ENCODE measurements at places on chromosomes 1 and 21. TPM values are rescaled to one million over a fixed set of nuclear protein-coding genes. Genes with fewer than 3 reads are reported as not detected.

DNA sequence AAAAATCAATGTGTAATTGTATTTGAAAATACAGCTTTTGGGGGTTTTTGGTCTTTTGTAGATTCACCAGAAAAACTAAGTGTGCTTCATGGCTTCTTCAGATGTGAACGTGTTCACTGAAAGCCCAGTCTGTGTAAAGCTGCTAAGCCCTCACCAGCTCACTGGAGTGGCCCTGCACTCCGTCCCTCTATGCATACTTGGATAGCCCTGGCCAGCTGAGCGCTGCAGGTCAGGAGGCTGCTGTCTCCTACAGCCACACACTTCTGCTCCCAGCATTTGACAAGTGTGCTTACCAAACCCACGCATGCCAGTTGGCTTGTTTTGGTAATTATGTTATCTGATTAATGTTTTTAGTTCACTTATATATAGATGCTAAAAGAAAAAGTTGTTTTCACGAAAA lies 163.5 kb downstream of the TLR5 start:
- H3K36me3 ChIP-seq, result no peaks in the 10 kb centered on the region
- no peaks in the 10 kb centered on the region for H3K27me3 ChIP-seq
- DNase-seq, result no peak
- H3K4me3 ChIP-seq, result no peak overlapping the region

DNA sequence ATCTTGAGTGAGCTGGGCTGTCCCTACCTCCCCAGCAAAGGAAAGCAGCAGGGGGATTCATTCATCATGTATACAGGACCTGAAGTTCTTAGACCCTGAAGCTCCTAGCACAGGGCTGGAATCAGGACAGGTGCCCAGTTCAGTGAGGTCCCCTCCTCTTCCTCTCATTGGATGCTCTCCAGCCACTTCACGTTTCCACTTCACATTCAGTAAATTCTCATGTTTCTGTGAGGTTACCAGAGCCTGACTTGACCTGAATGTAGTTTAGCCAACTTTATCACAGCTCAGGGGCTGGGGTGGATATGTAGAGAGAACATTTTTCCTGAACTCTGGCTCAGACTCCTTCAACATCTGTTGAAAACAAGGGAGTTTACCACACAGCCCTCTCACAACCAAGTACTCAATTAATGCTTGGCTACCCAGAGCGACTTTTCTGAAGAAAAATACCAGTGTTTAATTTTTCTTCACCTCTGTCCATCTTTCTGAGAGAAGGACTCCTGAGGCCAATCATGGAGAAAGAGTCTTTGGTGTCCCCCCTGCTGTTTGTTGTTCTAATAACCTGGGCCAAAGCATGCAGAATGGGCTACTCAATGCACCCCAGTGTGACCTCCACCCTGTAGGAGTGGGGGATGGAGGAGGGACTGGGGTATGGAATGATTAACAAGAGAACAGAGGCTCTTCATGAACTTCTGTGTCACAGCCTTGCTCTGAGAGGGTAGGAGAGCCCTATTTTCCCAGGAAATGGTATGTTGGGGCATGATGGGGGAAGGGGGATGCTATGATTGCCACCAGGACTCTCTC lies 108.3 kb upstream of the FGGY start:
- H3K36me3 ChIP-seq, result no peaks in the 10 kb centered on the region
- no peaks in the 10 kb centered on the region for H3K4me1 ChIP-seq
- DNase-seq, result peak; percentile 45
- H3K27me3 ChIP-seq, result no peaks in the 10 kb centered on the region

Gene CFAP107
- total RNA-seq, result 1.1 TPM

GRCh38 chr1:95097426-95097825 lies 19.7 kb upstream of the TLCD4 start:
- DNase-seq, result no peak
- no peaks in the 10 kb centered on the region for H3K27me3 ChIP-seq
- H3K4me1 ChIP-seq, result no peaks in the 10 kb centered on the region

- H3K36me3 ChIP-seq, result no peaks in the 10 kb centered on the region
- no peak overlapping the region for H3K4me3 ChIP-seq
- peaks cover 13% of the 10 kb centered on the region for H3K4me1 ChIP-seq
- no peak overlapping the region for H3K27ac ChIP-seq
These were observed 166.8 kb upstream of the IVNS1ABP start for GRCh38 chr1:185483664-185484450.

DNA sequence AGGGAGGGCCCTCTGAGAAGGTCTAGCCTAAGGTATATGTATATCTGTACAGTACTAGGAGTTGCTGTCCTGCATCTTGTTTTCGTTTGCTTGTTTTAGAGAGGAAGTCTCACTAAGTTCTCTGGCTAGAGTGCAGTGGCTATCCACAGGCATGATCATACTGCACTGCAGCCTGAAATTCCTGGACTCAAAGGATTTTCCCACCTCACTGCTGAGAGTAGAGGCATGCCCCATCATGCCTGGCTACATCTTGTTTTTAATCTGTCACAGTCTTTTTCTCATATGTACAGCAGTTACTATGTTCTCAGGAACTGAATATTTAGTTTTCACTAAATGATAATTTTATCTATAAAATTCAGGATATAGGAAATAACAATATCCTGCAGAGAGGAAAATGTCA lies 15.3 kb upstream of the PYHIN1 start:
- no peak for DNase-seq
- no peaks in the 10 kb centered on the region for H3K4me1 ChIP-seq
- no peaks in the 10 kb centered on the region for H3K27me3 ChIP-seq

DNA sequence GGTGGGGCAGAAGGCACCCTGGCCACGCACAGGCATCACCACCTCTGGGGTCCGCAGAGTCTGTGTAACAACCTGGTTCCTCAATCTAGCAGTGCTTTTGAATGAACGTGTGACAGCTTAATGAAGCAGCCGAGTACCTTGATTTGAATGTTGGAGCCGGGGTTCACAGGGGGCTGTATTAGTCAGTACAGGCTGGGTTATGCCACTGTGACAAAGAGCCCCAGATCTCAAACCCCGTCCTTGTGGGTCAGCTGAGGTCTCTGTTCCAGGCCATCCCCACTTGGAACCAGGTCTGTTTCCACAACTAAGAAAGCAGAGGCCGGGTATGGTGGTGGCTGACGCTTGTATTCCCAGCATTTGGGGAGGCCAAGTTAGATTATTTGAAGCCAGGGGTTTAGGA lies 10.5 kb downstream of the TMEM240 start:
- no peak overlapping the region for H3K4me3 ChIP-seq
- no peak overlapping the region for H3K27ac ChIP-seq
- no peak for DNase-seq
- no peaks in the 10 kb centered on the region for H3K36me3 ChIP-seq
- H3K27me3 ChIP-seq, result no peaks in the 10 kb centered on the region

- DNase-seq, result peak; percentile 84
- peak overlapping the region; percentile 6 for H3K4me3 ChIP-seq
- peaks cover 37% of the 10 kb centered on the region for H3K36me3 ChIP-seq
- H3K4me1 ChIP-seq, result peaks cover 9% of the 10 kb centered on the region
These were observed 4.9 kb upstream of the ALDH4A1 start for GRCh38 chr1:18907021-18907916.

Gene MSTO1
- 27.2 TPM for total RNA-seq

GRCh38 chr1:151294742-151295462 lies 12.8 kb downstream of the ZNF687 start:
- H3K27ac ChIP-seq, result no peak overlapping the region
- no peaks in the 10 kb centered on the region for H3K4me1 ChIP-seq
- H3K27me3 ChIP-seq, result no peaks in the 10 kb centered on the region
- H3K36me3 ChIP-seq, result peaks cover 100% of the 10 kb centered on the region
- H3K4me3 ChIP-seq, result no peak overlapping the region
- DNase-seq, result no peak

- H3K4me1 ChIP-seq, result no peaks in the 10 kb centered on the region
- no peak for DNase-seq
- H3K27me3 ChIP-seq, result no peaks in the 10 kb centered on the region
These were observed 53.2 kb upstream of the PARP1 start for GRCh38 chr1:226461087-226461486.

Gene ZNF684
- total RNA-seq, result 3.8 TPM

- no peak for DNase-seq
- H3K27ac ChIP-seq, result no peak overlapping the region
- H3K27me3 ChIP-seq, result peaks cover 79% of the 10 kb centered on the region
- H3K36me3 ChIP-seq, result no peaks in the 10 kb centered on the region
- no peak overlapping the region for H3K4me3 ChIP-seq
- H3K4me1 ChIP-seq, result peaks cover 47% of the 10 kb centered on the region
These were observed 51.3 kb downstream of the UMODL1 start for GRCh38 chr21:42122398-42122797.

GRCh38 chr1:217432339-217432738 lies 198.6 kb downstream of the GPATCH2 start:
- H3K4me1 ChIP-seq, result no peaks in the 10 kb centered on the region
- no peak overlapping the region for H3K4me3 ChIP-seq
- peaks cover 15% of the 10 kb centered on the region for H3K36me3 ChIP-seq
- no peak overlapping the region for H3K27ac ChIP-seq

DNA sequence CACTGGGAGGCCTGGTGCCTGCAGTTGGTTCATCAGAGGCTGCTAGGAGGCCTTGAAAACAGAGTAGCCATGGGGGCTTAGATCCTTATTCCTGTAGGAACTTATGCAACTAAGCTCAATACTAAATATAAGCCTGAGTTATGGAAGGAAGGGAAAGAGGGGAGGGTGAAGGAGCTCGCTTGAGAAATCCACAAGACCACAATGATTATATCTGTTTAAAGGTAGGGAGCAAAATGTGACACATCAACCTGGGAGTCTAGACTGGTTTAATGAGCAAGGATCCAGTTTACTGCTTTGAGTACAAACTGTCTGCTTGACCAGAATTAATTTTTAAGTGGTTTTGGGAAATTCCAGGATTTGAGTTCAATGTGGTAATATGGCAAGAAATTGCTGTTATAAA lies 20.4 kb upstream of the ANGPTL7 start:
- no peak overlapping the region for H3K27ac ChIP-seq
- H3K27me3 ChIP-seq, result no peaks in the 10 kb centered on the region
- H3K36me3 ChIP-seq, result no peaks in the 10 kb centered on the region

- H3K4me3 ChIP-seq, result no peak overlapping the region
- peaks cover 34% of the 10 kb centered on the region for H3K4me1 ChIP-seq
- no peak overlapping the region for H3K27ac ChIP-seq
These were observed 5.4 kb upstream of the TINAGL1 start for GRCh38 chr1:31570906-31571305.

- no peak within 1 kb of the TSS for H3K4me3 ChIP-seq
- peaks cover 37% of the 10 kb centered on the region for H3K27me3 ChIP-seq
- no peaks in the 10 kb centered on the region for H3K36me3 ChIP-seq
- H3K27ac ChIP-seq, result no peak within 1 kb of the TSS
- no peaks in the 10 kb centered on the region for H3K4me1 ChIP-seq
- no peak for DNase-seq
These were observed at the start of gene KRTAP10-6 for GRCh38 chr21:44592446-44593311. TSS of gene KRTAP10-6 (minus strand) at chr21:44592505. CDS start at chr21:44592484, 21 bp downstream.

- DNase-seq, result no peak
- H3K36me3 ChIP-seq, result no peaks in the 10 kb centered on the region
- no peak overlapping the region for H3K4me3 ChIP-seq
- H3K4me1 ChIP-seq, result peaks cover 17% of the 10 kb centered on the region
- H3K27ac ChIP-seq, result no peak overlapping the region
- no peaks in the 10 kb centered on the region for H3K27me3 ChIP-seq
These were observed 102.6 kb upstream of the PPP2R5A start for GRCh38 chr1:212182579-212182978.

DNA sequence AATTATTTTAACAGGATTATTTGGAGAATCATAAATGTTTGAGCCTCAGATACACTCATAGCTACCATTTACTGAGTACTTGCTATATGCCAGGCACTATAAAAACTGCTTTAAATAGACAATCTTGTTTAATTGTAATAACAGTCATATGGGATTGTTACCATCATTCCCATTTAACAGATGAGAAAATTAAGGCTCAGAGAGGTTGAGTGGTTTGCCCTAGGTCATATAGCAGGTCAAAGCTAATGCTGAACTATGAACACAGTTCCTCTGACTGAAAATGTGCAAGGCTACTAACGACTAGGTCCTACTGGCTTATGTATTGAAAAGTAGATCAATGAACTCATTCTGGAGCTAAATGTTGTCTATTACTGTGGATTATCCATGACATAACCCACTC lies 63.4 kb downstream of the DDR2 start:
- no peaks in the 10 kb centered on the region for H3K27me3 ChIP-seq
- DNase-seq, result no peak
- H3K27ac ChIP-seq, result no peak overlapping the region
- H3K4me3 ChIP-seq, result no peak overlapping the region
- H3K36me3 ChIP-seq, result no peaks in the 10 kb centered on the region
- H3K4me1 ChIP-seq, result no peaks in the 10 kb centered on the region

Gene PM20D1
- 0.32 TPM for total RNA-seq

DNA sequence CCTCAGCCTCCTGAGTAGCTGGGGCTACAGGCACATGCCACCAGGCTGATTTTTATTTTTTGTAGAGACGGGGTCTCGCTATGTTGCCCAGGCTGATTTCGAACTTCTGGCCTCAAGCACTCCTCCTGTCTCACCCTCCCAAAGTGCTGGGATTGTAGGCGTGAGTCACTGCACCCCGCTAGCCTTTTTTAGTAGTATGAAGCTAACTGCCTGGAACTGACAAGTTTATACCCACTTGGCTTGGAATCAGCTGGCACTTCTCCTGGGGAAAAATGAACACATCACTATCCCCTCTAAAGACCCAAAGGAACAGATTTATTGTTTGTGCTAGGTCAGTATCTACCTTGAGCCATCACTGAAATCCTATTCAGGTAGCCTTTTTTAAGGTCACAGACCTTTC lies 19.0 kb downstream of the TMEM63A start:
- peaks cover 95% of the 10 kb centered on the region for H3K36me3 ChIP-seq
- H3K4me3 ChIP-seq, result no peak overlapping the region
- H3K27ac ChIP-seq, result no peak overlapping the region

GRCh38 chr1:53585129-53585528 lies 125.9 kb downstream of the DMRTB1 start:
- H3K4me1 ChIP-seq, result no peaks in the 10 kb centered on the region
- no peak for DNase-seq
- H3K36me3 ChIP-seq, result no peaks in the 10 kb centered on the region
- no peak overlapping the region for H3K27ac ChIP-seq
- no peak overlapping the region for H3K4me3 ChIP-seq
- no peaks in the 10 kb centered on the region for H3K27me3 ChIP-seq

Gene PADI3
- not detected for total RNA-seq

- H3K27ac ChIP-seq, result no peak overlapping the region
- H3K4me3 ChIP-seq, result no peak overlapping the region
- DNase-seq, result no peak
- no peaks in the 10 kb centered on the region for H3K4me1 ChIP-seq
- H3K36me3 ChIP-seq, result no peaks in the 10 kb centered on the region
These were observed 23.8 kb downstream of the TSEN15 start for GRCh38 chr1:184075055-184076029.

DNA sequence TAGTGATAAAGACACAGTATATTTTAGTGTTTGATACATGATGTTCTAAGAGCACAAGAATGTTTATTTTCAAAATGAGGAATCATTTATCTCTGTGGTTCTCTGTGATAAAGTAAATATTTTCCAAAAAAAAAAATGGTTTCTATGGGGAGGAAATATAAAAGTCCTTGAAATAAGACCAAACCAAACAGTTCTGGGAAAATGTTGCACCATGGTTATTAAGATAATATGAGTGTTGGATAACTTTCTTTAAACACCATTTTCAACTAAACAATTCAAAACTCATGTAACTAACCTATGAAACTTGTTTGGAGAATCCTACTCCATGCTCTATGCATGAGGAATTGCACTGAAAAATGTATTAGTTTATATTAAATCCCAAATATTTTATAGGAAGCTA lies 184.6 kb downstream of the KCNT2 start:
- no peak overlapping the region for H3K4me3 ChIP-seq
- DNase-seq, result no peak
- H3K4me1 ChIP-seq, result no peaks in the 10 kb centered on the region

GRCh38 chr1:226532553-226532952 lies 16.0 kb upstream of the STUM start:
- no peaks in the 10 kb centered on the region for H3K27me3 ChIP-seq
- no peak overlapping the region for H3K4me3 ChIP-seq
- H3K36me3 ChIP-seq, result no peaks in the 10 kb centered on the region
- no peaks in the 10 kb centered on the region for H3K4me1 ChIP-seq
- DNase-seq, result no peak
